ENCODE measurements at places on chromosomes 4 and X.

GRCh38 chrX:136386173-136386572, 85.4 kb downstream of the ADGRG4 start:
- DNase-seq, result no peak
- no peak overlapping the region for H3K27ac ChIP-seq
- no peak overlapping the region for H3K4me3 ChIP-seq

- peaks cover 2% of the 10 kb centered on the region for H3K36me3 ChIP-seq
- no peak for DNase-seq
- no peaks in the 10 kb centered on the region for H3K4me1 ChIP-seq
- no peak overlapping the region for H3K27ac ChIP-seq
- H3K27me3 ChIP-seq, result no peaks in the 10 kb centered on the region
- H3K4me3 ChIP-seq, result no peak overlapping the region
These were observed 23.8 kb downstream of the PPP1R2C start for GRCh38 chrX:42754115-42754514.

DNA sequence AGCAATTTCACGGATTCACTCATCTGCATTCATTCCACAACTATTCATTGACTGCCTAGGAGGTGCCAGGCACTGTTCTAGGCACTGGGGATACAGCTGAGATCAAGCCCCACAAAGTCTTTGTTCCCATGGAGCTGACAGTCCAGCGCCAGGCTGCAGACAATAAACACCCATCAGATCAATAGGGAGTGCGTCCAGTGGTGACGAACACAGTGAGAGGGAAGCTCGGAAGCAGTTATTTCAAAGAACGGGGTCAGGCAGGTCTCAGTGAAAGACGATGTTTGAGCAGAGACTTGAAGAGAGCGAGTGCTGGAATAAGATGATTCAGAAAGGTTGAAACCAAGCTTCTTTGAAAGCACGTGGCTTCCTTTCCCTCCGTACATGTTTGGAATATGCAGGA, 167.2 kb downstream of the EVC2 start:
- peaks cover 2% of the 10 kb centered on the region for H3K36me3 ChIP-seq
- no peaks in the 10 kb centered on the region for H3K4me1 ChIP-seq
- DNase-seq, result no peak
- H3K4me3 ChIP-seq, result no peak overlapping the region
- no peaks in the 10 kb centered on the region for H3K27me3 ChIP-seq
- H3K27ac ChIP-seq, result no peak overlapping the region

GRCh38 chr4:153480704-153481103, 14.5 kb downstream of the TMEM131L start:
- peak overlapping the region; percentile 95 for H3K27ac ChIP-seq
- peak overlapping the region; percentile 68 for H3K4me3 ChIP-seq
- DNase-seq, result no peak
- peaks cover 46% of the 10 kb centered on the region for H3K4me1 ChIP-seq
- H3K36me3 ChIP-seq, result peaks cover 9% of the 10 kb centered on the region

DNA sequence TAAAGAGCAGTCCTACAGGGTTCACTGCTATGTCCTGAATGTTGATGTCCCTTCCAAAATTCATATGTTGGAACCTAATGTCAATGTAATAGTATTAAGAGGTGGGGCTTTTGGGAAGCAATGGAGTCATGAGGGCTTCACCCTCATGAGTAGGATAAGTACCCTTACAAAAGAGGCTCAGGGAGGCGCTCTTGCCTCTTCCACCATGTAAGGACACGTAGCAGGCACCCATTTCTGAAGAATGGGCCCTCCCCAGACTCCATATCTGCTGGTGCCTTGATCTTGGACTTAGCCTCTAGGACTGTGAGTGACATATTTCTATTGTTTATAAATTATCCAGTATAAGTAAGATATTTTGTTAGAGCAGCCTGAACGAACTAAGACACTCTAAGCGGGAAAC, 15.8 kb downstream of the MED28 start:
- no peaks in the 10 kb centered on the region for H3K27me3 ChIP-seq
- H3K27ac ChIP-seq, result no peak overlapping the region
- DNase-seq, result no peak
- no peak overlapping the region for H3K4me3 ChIP-seq

GRCh38 chr4:16516796-16517439, 290.6 kb upstream of the TAPT1 start:
- DNase-seq, result no peak
- no peak overlapping the region for H3K4me3 ChIP-seq
- no peaks in the 10 kb centered on the region for H3K4me1 ChIP-seq
- H3K27me3 ChIP-seq, result no peaks in the 10 kb centered on the region
- H3K36me3 ChIP-seq, result no peaks in the 10 kb centered on the region

GRCh38 chr4:1207157-1207470, 34.7 kb upstream of the SPON2 start:
- H3K36me3 ChIP-seq, result no peaks in the 10 kb centered on the region
- no peak for DNase-seq
- peaks cover 26% of the 10 kb centered on the region for H3K4me1 ChIP-seq

- peaks cover 5% of the 10 kb centered on the region for H3K4me1 ChIP-seq
- no peaks in the 10 kb centered on the region for H3K27me3 ChIP-seq
- no peaks in the 10 kb centered on the region for H3K36me3 ChIP-seq
- no peak overlapping the region for H3K4me3 ChIP-seq
- peak overlapping the region; percentile 22 for H3K27ac ChIP-seq
These were observed 70.0 kb upstream of the TSPAN5 start for GRCh38 chr4:98728433-98728832.

DNA sequence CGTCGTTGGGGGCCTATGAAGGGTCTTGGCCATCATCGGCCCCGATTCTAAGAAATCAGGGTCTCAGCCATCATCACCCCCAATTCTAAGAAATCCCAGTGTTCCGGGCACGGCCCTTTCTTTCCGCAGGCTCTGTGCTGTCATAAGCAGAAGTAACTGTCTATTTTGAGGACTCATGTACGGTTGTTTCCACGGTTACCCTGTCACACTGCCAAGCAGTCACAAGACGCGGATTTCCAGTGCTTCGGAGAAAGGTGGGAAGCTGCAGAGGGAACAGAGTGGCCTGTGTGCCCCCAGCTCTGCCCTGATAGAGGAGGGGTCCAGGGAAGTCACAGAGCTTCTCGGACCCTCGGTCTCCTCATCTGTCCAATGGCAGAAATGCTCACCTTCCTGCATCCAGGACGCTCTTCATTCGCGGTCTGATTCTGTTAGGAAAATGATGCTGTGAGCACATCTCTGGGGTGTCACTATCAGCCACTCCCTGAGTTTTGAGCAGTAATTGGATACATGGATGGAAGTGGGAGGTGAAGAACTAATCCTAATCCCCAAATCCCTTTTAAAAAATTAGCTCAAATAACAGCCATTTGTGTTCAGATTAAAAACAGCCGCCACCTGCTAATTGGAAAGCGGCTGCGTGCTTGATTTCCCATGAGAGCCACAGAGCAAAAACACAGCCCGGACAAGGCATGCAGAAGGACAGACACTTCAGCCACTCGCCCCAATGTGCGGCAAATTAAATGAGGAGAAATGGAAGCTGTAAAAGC, 73.1 kb downstream of the WFS1 start:
- peaks cover 2% of the 10 kb centered on the region for H3K36me3 ChIP-seq
- peaks cover 20% of the 10 kb centered on the region for H3K4me1 ChIP-seq
- peaks cover 25% of the 10 kb centered on the region for H3K27me3 ChIP-seq
- H3K4me3 ChIP-seq, result no peak overlapping the region
- DNase-seq, result no peak
- H3K27ac ChIP-seq, result no peak overlapping the region

DNA sequence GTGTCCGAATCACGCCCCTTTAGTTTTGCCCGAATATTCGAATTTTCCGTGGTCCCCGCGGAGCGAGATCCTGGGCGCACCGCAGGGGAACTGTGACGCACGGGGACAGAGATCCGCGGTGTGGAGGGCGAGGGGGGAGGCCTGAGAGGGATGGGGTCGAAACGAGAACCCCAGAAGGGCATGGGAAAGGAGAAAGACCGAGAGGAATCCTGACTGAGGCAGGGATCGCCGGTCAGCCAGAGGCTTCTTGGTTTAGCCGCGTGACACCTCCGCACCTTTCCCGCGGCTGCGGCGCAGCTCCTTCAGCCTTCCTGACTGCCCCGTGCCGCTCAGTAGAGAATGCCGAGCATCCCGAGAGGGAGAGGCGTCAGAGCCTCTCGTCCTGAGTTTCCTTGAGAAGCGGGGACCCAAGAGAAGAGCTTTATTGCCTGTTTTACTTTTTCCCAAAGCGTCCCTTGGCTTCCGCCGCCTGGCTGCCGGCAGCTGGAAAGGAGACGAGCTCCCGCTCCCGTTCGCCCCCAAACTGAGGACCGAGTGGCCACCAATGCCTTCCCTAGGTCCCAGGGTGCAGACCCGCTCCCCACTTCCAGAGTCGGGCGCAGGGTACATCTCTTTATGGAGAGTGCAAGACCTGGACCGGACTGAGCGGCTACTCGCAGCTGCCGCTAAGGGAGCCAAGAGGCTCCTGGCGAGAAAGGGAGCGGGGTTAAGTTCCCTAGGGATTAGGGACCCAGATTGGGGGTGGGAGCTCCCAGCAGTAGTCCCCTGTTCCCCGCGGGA, 911 bp upstream of the GPR50 start:
- peaks cover 6% of the 10 kb centered on the region for H3K4me1 ChIP-seq
- peaks cover 2% of the 10 kb centered on the region for H3K36me3 ChIP-seq
- H3K27me3 ChIP-seq, result peaks cover 43% of the 10 kb centered on the region
- no peak for DNase-seq
- H3K27ac ChIP-seq, result no peak overlapping the region
- no peak overlapping the region for H3K4me3 ChIP-seq

GRCh38 chr4:69970071-69970470, 4.5 kb upstream of the CSN2 start:
- no peaks in the 10 kb centered on the region for H3K4me1 ChIP-seq
- no peak for DNase-seq
- no peak overlapping the region for H3K4me3 ChIP-seq
- no peak overlapping the region for H3K27ac ChIP-seq
- H3K27me3 ChIP-seq, result no peaks in the 10 kb centered on the region
- H3K36me3 ChIP-seq, result no peaks in the 10 kb centered on the region

DNA sequence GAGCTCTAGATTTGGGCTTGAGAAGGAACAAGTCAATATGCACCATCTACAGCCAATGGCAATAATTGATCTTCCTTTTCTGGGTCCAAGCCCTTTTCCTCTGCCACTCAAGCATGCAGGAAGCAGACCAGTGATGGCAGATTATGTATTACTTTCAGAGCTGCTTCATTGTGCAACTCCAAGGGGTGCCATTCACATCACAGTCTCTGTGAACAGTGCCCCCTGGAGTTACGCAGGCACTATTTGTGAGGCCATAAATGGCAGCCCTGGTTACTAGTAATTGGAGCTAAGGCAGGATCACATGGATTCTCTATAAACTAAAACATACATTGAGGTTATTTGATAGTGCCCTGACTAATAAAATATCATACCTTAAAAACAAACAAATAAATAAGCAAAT, 313.4 kb upstream of the SLC7A11 start:
- H3K27me3 ChIP-seq, result no peaks in the 10 kb centered on the region
- H3K27ac ChIP-seq, result no peak overlapping the region
- DNase-seq, result no peak
- H3K36me3 ChIP-seq, result no peaks in the 10 kb centered on the region
- H3K4me1 ChIP-seq, result no peaks in the 10 kb centered on the region
- no peak overlapping the region for H3K4me3 ChIP-seq

DNA sequence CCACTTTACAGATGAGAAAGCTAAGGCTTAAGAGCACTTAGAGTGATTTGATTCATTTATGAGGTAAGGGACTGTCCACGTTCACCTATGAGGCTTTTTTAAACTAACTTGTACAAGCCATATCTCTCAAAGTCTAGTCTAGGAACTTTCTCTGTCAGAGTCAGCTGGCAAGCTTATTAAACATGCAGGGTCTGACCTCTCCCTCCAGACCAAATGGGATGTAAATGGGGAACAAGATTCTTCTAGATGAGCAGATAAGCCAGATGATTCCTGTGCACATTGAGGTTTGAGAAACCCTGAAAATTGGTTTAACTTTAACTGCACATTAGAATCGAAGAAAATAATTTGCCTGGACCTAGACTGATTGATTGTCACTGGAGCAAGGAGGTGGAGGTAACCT, 160.0 kb upstream of the SPRY1 start:
- no peaks in the 10 kb centered on the region for H3K4me1 ChIP-seq
- no peak for DNase-seq
- H3K27ac ChIP-seq, result no peak overlapping the region

DNA sequence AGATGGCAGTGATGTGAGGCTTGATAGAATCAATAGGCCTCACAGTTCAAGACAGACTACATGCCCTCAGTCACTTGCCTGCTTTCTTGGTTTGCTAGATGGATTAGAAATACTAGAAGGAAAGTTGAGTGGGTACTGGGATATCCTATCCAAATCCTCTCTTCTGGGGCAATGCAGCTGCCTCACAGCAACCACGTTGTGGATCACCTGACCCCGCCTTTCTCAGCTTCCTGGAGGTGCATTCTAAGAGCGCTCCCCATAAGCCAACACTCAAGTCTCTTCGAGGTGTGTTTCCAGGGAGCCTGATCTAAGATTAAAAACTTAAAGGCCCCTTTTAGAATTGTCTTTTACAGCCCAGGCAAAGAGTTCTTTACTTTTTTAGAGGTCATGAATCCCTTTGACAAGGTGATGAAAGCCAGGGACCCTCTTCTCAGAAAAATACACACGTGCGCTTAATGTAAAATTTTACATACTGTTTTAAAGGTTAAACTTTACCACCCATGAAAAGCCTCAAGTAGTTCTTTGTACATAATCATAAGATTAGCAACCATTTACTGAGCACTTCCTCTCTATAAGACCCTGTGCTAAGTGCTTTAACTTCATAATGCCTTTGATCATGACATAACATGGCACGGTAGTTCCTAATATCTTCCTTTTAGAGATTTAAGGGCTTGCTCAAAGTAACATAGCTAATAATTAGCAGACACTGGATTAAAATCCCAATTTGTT, 840 bp upstream of the RPL34 start:
- peak overlapping the region; percentile 99 for H3K27ac ChIP-seq
- peaks cover 12% of the 10 kb centered on the region for H3K36me3 ChIP-seq
- H3K4me1 ChIP-seq, result peaks cover 34% of the 10 kb centered on the region
- no peaks in the 10 kb centered on the region for H3K27me3 ChIP-seq

- DNase-seq, result no peak
- no peaks in the 10 kb centered on the region for H3K27me3 ChIP-seq
- H3K27ac ChIP-seq, result no peak overlapping the region
- H3K4me3 ChIP-seq, result no peak overlapping the region
- no peaks in the 10 kb centered on the region for H3K36me3 ChIP-seq
These were observed 10.1 kb downstream of the SULT1B1 start for GRCh38 chr4:69750346-69750745.

DNA sequence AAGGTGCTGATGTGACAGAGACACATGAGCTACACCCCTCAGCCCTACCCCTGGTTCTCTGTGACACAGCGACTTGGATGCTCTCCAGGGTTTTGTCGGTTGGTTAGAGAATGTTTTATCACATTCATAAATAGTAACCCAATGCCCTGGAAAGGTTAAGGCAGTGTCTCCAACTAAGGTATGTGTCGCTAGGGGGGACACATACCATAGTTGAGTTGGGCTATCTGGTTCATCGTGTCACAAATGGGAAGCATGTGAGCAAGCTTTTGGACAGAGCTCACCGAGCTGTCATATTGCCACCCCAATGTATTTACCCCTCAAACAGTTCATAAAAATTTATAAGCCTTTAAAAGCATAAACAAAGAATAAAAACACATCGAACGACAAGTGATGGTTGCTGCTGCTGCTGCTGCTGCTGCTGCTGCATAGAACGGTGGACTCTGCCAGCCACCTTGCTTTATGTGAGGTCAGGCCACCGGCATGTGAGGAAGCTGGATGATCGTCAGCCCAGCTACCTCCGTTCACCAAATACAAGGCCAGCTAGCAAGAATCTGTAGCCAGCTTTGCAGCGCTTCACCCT, 55.9 kb downstream of the STOX2 start:
- H3K36me3 ChIP-seq, result no peaks in the 10 kb centered on the region
- DNase-seq, result no peak
- no peaks in the 10 kb centered on the region for H3K4me1 ChIP-seq

All from T-helper 17 cell (primary cell).